Substantia nigra (tissue), 51 donors: ENCODE measurements at places on chromosomes 5 and 9.

- no peak for DNase-seq
These were observed 94.2 kb upstream of the PRRC1 start for GRCh38 chr5:127423173-127423798.

GRCh38 chr9:5631026-5631425, 2.1 kb downstream of the RIC1 start:
- no peak for DNase-seq

DNA sequence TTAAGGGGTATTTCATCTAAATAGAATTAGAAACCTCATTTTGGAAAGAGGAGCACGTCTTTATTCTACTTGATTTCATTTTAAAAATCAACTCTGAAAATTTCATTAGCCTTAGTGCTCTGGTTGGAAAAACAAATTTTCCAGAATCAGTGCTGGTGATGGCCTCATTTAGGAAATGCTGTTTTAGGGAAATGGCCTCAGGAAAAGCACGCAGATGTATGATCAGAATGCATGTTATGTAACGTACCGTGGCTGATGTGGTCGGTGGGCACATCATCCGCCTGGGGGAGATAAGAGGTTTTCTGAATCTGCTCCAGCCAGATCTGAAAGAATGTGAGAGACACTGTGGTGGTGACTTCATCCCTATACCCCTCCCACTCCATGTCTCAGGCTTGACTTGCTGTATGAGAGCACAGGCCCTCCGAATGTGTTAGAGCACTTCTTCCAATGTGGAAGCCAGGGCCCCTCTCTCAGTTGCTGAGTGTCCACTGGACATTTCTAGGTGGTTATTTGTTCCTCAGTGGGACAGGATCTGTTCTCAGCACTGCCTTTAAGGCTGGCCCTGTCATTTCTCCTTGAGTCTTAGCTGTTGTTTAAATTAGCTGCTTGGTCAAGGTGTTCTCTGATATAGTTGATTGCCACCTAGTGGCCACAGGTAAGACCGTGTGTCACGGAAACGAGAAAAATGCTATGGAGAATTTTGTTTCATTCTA, 96.5 kb downstream of the ARHGAP26 start:
- no peak for DNase-seq

- DNase-seq, result no peak
These were observed 36.4 kb downstream of the C6 start for GRCh38 chr5:41176952-41177351.

GRCh38 chr5:42950456-42951292, 89.4 kb downstream of the ANXA2R start:
- DNase-seq, result no peak

GRCh38 chr5:77390795-77391194, 101.3 kb downstream of the WDR41 start:
- DNase-seq, result no peak

DNA sequence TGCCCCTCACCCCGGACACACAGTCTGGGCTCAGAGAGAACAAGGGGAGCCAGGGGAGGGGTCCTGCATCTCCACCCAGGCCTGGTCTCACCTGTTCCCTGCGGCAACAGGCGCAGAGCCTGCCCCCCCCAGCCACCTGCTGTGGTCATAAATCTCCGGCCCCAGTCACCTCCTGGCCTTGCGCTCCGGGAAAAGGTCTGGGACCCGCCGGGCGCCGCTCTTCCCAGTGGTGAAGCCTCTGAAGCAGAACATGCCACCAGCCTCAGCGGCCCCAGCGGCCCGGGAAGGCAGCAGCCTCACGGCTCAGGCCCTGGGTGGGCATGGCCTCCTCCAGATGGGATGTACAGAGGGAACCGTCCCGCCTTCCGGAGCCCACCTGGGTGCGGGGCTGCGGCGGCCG, 20.6 kb downstream of the NOTCH1 start:
- DNase-seq, result no peak

- DNase-seq, result no peak
These were observed 1.0 kb upstream of the TRIM7 start for GRCh38 chr5:181205761-181206649.

- DNase-seq, result no peak
These were observed 15.7 kb downstream of the TMC1 start for GRCh38 chr9:72537011-72537545.
